Fibroblast of mammary gland (primary cell): ENCODE measurements at places on chromosomes 7 and 10.

DNA sequence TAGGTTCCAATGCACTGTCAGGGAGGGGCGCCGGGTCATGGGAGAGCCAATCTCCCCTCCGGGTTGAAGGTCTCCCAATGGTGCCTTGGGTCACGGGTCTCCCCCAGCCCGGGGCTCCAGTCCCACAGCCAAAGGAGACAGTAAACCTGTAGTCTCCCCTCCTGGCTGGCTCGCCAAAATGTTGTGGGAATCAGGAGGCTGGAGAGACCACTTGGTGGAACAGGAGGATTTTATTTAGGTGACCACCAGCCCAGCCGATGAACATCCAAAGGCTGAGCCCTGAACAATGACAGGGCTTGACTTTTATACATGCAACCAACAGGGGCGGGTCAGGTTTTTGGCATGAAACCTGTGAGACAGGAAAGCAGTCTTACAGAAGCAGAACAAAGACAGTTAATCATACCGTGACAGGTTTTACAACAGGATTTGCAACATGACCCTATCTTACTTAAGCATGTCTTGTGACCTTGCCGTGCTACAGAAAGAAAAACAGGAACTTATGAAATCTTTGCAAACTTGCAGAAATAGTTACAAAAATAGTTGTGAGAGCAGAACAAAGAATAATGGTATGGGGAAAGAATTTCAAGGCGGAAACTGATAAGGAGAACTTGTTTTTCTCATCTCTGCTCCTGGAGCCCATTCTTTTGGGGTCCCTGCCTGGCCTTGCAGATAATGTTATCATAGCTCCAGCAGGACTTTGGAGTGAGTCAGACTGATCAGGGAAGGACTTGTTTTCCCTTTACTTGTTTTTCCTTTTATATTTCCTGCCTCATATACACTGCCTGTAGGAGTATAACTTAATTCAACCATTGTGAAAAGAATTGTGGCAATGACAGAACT is 7.1 kb downstream of the ERV3-1 start:
- peak; percentile 80 for DNase-seq

- DNase-seq: no peak
Measured at GRCh38 chr10:132541601-132542011, 4.0 kb downstream of the INPP5A start.

- DNase-seq: no peak
Measured at GRCh38 chr10:54108961-54109360, 692.1 kb downstream of the PCDH15 start.

GRCh38 chr10:42986633-42987032 is 90.2 kb upstream of the RET start:
- DNase-seq: peak; percentile 2

DNA sequence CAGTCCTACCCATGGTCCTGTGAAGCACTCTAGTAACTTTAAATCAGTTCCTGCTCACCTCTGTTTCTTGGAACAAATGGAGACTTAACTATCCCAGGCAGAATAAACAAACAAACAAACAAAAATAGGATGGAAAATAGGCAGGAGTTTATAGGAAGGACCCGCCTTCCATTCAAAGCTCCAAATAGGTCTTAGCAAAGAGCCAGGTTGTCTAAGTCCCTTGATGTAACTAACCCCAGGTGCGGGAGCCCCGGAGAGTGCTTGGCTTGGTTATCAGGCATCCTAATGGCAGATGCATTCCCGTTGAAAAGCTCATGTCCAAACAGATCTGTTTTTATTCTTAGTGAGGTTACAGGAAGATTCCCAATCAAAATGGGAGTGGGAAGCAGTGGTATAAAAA is 2.2 kb downstream of the IFIT2 start:
- no peak for DNase-seq

GRCh38 chr7:101109368-101109767 is 17.5 kb upstream of the SERPINE1 start:
- no peak for DNase-seq

- no peak for DNase-seq
Measured at GRCh38 chr10:5904227-5904626, 14.2 kb downstream of the FBH1 start.

DNA sequence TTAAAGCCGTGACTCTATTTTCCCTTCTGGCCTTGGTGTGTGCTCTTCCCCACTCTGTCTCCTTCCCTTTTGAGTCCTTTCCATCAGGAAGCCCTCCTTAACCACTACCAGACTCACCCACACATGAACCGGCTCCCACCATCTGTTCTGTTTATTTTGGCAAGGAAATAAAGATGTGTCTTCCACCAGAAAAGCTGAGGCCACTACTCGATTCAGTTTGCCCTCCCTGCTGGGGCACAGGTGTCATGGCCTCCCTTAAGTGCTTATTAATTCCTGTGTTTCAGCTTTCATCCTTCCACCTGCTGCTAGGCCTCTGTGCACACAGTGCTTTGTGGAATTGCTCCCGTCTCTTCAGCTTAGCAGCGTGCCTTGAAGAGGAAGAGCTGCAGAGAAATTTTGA is 16.7 kb downstream of the POR start:
- DNase-seq: peak; percentile 35

GRCh38 chr10:29517352-29517923 is 117.3 kb downstream of the SVIL start:
- DNase-seq: peak; percentile 41

GRCh38 chr10:26697922-26698608 is 564 bp downstream of the PDSS1 start:
- DNase-seq: peak; percentile 5

DNA sequence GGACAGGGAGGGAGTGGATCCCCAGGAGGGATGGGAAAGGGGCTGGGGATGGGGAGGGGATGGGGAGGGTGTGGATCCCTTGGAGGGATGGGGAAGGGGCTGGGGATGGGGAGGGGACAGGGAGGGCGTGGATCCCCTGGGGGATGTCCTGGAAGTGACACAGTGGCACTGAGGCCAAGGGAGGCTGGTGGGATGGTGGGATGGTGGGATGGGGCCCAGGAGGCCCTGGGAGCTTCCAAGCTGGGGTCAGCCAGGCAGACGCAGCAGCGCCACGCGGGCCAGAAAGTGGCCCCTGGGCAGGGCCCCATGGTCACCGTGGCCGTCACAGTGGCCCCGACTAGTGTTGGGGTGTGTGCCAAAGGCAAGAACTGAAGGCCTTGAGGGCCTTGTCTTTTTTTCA is 67.8 kb downstream of the INPP5A start:
- DNase-seq: no peak

DNA sequence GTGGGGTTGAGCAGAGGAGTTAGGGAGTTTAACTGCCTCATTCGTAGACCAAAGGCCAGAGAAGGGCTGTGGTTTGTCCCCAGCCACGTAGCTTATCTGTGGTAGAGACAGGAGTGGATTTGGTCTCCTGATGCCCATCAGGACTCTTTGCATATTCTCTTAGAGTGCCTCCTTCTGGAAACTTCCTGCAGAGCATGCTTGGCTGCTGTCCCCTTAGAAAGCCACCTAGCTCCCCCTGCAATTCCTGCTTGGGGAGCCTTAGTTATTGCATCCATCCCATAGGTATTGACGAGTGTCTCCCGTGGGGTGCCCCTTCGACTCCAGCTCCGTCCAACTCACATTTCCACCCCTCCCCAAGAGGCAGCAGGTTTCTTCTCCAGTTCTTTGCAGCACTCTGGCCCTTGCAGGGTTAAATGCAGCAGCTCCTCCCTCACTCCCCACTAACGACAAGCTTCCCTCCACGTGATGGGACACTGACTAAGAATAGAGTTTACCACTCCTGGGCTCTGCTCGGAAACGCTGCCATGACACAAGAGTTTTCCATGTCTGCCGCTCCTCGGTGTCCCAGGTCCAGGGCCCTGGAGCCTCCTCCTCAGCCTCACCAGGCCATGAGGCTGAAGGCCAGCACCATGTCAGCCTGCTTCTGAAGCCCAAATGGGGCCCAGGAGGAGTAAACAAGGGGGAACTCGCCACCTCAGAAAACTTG is 147.8 kb upstream of the UNC5B start:
- DNase-seq: no peak

- no peak for DNase-seq
Measured at GRCh38 chr7:25087855-25088254, 37.2 kb downstream of the CYCS start.

DNA sequence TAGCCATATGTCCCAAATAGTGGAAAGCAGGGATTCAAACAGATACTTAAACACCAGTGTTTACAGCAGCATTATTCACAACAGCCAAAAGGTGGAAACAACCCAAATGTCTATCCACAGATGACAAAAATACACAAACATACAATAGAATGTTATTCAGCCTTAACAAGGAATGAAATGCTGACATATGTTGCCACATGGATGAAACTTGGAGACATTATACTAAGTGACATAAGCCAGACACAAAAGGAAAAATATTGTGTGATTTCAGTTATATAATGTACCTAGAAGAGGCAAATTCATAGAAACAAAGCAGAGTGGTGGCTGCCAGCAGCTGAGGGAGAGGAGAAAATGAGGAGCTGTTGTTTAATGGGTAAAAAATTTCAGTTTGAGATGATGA is 533.9 kb upstream of the FZD8 start:
- no peak for DNase-seq

- DNase-seq: no peak
Measured at GRCh38 chr10:21715531-21716195, 181.6 kb downstream of the MLLT10 start.

DNA sequence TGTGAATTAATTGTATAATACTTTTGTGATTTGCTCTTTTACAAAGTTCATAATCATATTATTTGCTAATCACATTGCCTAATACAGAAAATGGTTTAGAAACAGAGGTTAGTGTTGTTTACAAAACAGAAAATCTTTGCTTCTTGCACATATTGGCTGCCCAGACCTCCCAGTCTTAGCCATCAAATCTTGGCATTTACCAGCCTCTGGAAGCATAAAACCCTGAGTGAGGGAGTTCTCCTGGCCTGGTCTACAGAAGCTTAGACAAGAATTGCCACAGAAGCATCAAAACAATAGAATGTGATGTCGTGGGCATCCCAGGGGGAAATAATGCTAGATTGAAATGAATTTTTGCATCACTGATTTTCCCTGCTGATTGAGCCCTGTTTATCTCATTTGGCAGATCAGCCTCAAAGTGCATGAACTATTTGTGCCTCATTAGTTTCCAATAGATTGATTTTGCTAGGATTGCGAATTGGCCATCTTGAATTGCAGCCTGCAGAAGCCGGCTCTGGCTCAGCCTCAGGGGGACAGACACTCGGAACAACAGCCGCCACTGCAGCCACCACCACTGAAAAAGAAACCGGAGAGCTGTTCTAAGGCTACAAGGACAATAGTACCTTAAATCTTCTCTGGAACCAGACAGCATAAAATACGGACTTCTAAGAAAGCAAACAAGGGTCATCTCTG is 11.1 kb upstream of the SORBS1 start:
- no peak for DNase-seq
